Pancreas (tissue), 10 donors: ENCODE measurements at places on chromosomes 16 and 17. TPM values are rescaled to one million over a fixed set of nuclear protein-coding genes. Genes with fewer than 3 reads are reported as not detected.

GRCh38 chr16:89823087-89823823 lies 5.0 kb upstream of the SPIRE2 start:
- H3K27me3 ChIP-seq, result no peaks in the 10 kb centered on the region
- H3K4me3 ChIP-seq, result no peak overlapping the region
- DNase-seq, result no peak
- H3K27ac ChIP-seq, result no peak overlapping the region
- H3K36me3 ChIP-seq, result no peaks in the 10 kb centered on the region
- no peaks in the 10 kb centered on the region for H3K4me1 ChIP-seq

DNA sequence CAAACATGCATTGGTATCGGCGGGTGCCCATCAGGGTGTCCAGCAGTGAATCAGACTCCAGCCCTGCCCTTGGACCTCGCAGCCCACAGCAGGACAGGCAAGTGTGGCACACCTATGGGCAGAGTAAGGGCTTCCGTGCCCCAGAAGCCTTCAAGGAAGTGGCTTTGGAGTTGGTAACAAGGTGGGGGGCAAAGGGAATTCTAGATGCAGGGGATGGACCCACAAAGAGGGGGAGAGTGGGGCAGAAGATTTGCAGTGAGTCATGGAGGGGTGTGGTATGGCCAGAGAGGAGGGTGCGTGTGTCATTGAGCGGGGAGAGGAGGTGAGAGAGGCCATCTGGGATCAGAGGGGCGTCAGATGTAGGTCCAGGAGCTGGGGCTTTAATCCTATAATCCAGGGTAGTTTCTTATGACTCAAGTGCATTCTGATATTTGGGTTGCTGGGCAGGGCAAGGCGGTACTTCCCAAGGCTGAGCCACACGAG lies 8.5 kb upstream of the SPNS2 start:
- no peaks in the 10 kb centered on the region for H3K27me3 ChIP-seq
- H3K4me1 ChIP-seq, result no peaks in the 10 kb centered on the region
- no peak overlapping the region for H3K27ac ChIP-seq
- no peak for DNase-seq
- no peaks in the 10 kb centered on the region for H3K36me3 ChIP-seq

DNA sequence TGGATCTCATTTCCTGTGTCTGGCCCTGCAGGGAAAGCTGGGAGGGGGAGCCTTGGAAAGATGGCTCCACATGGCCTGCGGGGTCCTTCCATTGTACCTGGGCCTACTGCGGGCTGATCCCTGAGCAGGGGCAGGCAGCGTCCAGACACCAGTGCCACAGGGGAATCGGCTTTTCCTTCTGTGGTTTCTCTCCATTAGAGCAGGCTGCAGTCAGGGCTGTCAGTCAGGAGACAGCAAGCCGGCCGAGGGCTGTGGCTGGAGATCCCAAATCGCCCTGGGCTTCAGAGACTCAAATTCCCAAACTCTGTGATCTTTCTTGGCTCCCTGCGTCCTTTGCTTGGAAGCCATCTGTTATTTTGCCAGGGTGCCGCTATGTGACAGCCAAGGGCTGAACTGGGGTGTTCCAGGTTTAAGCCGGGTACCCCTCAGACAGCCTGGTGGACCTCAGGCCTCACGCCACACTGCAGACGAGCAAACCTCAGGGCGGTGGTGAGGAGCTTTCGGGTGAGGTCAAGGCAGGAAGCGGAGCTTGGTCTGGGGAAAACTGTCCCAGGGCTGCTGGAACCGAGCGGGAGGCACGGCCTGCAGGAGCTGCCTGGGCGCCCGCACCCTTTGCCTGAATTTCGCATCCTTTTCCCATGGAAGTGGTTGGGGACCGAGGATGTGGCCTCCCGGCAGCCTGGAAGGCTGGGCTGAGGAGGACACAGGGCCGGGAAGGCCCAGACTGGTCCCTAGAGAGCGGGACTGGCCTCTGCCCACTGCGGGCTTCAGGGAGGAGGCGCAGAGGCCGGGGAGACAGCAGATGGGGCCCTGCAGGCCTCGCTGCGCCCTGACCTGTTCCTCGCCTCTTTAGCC lies 1.5 kb upstream of the CPNE7 start:
- H3K36me3 ChIP-seq, result no peaks in the 10 kb centered on the region
- H3K4me3 ChIP-seq, result no peak overlapping the region
- no peak overlapping the region for H3K27ac ChIP-seq
- no peak for DNase-seq
- H3K4me1 ChIP-seq, result no peaks in the 10 kb centered on the region
- H3K27me3 ChIP-seq, result peaks cover 4% of the 10 kb centered on the region

DNA sequence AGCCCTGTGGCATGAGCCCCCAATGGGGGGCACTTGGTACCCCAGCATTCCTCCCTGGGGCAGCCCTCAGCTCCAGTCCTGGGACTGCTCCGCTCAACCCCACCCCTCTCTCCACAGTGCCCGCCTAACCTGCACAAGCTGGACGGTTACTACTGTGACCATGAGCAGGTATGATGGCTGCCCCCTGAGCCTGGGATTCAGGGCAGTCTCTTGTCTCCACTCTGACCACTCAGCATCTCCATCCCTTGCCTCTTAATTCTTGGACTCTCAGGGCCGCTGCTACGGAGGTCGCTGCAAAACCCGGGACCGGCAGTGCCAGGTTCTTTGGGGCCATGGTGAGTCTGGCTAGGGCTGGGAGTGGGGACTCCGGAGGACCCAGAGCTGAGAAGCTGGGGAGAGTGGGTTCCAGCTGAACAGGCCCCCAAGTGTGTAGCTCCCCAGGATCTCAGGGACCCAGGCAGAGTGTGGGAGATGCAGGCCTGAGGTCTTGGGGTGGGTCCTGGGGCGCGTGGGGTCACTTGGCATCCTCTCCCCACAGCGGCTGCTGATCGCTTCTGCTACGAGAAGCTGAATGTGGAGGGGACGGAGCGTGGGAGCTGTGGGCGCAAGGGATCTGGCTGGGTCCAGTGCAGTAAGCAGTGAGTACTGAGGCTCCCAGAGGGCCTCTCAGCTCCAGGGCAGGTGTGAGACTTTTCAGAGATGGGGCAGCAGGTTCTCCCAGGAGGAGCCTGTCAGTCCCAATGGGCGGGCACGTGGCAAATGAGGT lies 18.0 kb downstream of the ADAM11 start:
- no peak overlapping the region for H3K27ac ChIP-seq
- no peak for DNase-seq
- no peaks in the 10 kb centered on the region for H3K27me3 ChIP-seq

CCDC92B gene
- total RNA-seq, result 0.19 TPM

DNA sequence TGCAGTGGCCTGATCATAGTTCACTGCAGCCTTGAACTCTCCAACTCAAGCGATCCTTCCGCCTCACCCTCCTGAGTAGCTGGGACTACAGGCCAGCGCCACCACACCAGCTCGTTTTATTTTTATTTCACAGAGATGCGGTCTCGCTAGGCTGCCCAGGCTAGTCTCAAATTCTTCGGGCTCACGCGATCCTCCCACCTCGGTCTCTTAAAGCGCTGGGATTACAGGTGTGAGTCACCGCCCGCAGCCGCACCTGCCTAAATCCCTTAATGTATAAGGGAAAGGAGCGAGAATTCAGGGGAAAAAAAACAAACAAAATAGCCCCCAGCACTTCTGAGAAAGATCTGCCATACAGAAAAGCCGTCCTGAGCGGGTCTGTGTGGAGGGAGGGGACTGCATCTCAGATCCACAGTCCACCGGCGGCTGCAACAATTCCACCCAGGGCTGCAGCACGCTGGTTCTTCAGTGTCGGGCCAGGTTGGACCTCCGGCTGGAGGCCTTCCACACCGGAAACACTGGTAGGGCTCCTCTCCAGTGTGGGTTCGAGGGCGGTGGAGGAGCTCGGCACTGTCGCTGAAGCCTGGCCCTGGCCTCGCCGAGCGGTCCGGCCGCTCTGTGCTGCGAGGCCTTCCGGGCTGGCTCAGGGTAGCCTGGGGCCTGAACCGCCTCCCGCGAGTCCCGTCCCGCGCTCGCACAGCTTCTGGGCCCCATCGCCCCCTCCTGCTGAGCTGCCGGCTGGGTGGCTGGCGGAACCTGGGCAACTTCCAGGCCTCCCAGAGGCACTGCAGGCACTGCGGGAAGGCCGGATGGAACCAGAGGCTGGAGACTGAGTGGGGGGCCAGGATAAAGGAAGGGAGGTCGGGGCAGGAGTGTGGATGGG lies 7.0 kb downstream of the ZNF843 start:
- no peaks in the 10 kb centered on the region for H3K27me3 ChIP-seq
- no peaks in the 10 kb centered on the region for H3K4me1 ChIP-seq
- no peak overlapping the region for H3K4me3 ChIP-seq
- H3K27ac ChIP-seq, result no peak overlapping the region
- no peak for DNase-seq

GNAO1 gene
- 5.2 TPM for total RNA-seq

NPIPB6 gene
- 0.41 TPM for total RNA-seq

ALOX12B gene
- total RNA-seq, result not detected

DNA sequence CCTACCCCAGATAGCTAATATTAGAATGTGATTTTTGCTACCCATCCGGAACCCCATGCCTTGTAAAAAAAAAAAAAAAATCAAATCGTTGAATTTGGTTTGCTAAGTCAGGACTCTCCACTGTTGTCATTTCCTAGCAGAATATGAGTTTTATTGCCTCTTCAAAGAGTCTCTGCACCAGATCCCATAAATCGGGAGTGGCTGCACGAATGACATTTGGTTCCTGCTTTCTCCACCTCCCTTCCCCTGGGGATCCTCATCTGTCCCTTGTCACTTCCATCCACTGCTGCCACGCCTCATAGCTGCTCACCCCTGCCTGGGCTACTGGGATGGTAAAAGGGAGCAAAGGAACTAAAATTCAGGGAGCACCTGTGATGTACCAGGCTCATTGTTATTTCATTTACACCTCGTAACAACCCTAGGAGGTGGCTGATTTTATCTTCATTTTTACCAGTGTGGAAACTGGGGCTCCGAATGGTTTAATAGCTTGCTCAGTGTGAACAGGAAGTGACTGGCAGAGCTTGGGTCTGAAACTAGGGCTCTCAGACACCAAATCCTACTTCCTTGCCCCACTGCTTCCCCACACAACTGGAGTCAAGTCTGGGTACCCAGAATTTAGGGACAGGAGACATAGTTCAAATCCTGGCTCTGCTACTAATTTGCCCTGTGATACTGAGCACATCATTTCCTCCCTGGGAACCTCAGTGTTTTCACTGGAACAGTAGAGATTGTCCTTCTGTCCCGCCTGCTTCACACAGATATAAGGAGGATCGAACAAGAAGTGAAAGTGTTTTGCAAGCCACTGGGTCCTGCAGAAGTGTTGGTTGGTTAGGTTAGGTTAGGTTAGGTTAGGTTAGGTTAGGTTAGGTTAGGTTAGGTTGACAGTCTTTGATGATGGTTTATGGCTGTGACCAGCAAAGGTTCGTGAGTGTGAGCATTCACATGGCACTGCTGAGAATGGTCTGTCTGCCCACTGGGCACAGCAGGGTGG lies 585 bp upstream of the KRT36 start:
- no peak for DNase-seq
- H3K27me3 ChIP-seq, result no peaks in the 10 kb centered on the region
- no peak overlapping the region for H3K4me3 ChIP-seq

SCARF1 gene
- 3.8 TPM for total RNA-seq

EXOC3L1 gene
- 1.4 TPM for total RNA-seq

GRCh38 chr16:55256412-55257016 lies 67.5 kb upstream of the IRX6 start:
- no peaks in the 10 kb centered on the region for H3K4me1 ChIP-seq
- H3K27me3 ChIP-seq, result no peaks in the 10 kb centered on the region
- no peak overlapping the region for H3K4me3 ChIP-seq
- no peaks in the 10 kb centered on the region for H3K36me3 ChIP-seq
- no peak for DNase-seq
- no peak overlapping the region for H3K27ac ChIP-seq

SNAI3 gene
- total RNA-seq, result 0.67 TPM

DNA sequence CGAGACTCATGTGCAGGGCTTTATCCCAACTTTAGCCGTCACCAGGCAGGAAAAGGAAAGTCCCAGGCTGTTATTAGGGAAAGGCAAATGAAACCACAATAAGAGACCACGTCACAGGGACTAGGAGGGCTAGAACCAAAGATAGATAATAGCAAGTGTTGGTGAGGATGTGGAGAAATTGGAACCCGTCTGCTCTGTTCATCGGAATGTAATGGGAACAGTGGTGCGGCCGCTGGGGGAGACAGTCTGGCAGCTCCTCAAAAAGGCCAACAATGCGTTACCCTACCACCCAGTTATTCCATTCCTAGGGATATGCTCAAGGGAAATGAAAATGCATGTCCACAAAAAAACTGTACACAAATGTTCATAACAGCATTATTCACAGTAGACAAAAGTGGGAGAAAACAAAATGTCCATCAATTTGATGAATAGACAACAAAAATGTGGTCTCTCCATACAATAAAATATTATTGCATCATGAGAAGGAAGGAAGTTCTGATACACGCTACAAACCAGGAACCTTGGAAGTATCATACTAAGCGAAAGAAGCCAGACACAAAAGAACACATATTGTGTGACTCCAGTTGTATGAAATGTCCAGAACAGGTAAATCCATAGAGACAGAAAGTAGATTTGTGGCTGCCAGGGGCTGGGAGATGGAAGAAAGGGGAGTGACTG lies 19.5 kb upstream of the USP10 start:
- no peaks in the 10 kb centered on the region for H3K4me1 ChIP-seq
- no peaks in the 10 kb centered on the region for H3K36me3 ChIP-seq
- no peak overlapping the region for H3K4me3 ChIP-seq
- H3K27me3 ChIP-seq, result no peaks in the 10 kb centered on the region
